ENCODE measurements at places on chromosomes 4 and X.
A peak's percentile ranks its signal among the peaks of the same experiment; 100 is the strongest.

- no peak for DNase-seq
Measured at GRCh38 chr4:32106767-32107166, 1386.6 kb downstream of the PCDH7 start.

- DNase-seq, result no peak
Measured at GRCh38 chrX:43868791-43869190, 13.5 kb downstream of the MAOB start.

DNA sequence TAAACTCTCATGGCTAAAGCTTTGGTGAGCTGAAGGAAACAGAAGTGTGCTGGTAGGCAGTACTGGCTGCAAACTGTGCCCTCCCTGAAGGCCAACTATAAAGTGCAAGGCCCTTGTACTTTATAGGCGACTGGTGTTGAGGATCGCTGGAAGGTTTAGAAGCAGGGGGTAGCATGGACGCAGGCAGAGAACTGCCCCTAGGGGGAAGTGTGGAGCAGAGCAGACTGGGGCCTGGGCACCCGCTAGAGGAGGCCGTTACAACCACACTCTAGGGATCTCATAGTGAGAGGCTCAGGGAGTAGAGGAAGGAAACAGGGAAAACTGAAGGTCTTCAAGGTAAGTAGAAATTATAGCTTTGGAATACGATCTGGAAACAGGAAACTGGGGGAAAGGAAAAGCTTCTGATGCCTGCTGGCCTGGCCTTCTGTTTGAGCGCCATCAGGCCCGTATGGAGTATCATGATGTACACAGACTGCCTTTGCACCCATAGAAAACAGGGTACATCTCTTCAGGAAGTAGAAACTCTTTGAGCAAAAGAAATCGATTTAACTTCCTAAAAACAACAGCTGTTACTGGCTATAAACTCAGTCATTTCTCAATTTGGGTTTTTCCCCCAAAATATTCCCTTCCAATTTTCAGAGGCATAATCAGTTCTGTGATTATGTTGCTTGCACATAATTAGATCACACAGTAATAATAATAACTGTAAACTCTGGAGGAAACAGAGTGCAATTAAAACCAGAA lies 23.9 kb upstream of the TMSB4X start:
- DNase-seq, result no peak

DNA sequence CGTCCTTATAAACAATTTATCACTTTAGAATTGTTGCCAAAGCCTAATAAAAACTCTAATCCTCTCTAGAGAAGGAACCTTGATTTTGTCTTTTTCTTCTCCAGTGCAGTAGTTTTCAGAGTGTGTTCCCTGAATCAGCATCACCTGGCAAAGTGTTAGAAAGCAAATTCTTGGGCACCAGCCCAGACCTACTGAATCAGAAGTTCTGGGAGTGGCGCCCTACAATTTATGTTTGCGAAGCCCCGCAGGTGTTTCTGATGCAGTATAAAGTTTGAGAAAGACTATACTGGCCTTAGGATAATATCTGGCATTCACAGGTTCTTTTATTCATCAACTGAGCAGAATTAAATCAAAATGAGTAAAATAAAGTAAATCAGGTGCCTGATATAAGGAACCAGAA lies 645.8 kb upstream of the ATOH1 start:
- DNase-seq, result no peak

- no peak for DNase-seq
Measured at GRCh38 chr4:126268106-126268505, 953.4 kb downstream of the FAT4 start.

DNA sequence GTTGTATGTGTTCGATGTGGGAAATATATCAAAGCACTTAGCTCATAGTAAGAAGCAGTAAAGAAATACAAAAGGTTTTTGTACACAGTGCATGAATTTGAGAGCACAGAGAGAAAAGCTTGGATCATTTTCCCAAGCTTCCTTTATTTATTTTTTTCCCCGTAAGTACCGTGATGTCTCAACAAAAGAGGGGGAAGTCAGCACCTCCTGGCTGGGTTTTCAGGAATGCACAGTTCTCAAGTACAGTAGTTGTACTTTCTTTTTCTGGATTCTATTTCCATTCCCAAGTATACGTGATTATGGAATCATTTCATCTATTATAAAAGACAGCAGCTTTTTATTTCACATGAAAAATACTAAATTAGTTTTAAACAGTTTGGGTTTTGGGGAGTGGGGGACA lies 171.5 kb upstream of the EDNRA start:
- no peak for DNase-seq

DNA sequence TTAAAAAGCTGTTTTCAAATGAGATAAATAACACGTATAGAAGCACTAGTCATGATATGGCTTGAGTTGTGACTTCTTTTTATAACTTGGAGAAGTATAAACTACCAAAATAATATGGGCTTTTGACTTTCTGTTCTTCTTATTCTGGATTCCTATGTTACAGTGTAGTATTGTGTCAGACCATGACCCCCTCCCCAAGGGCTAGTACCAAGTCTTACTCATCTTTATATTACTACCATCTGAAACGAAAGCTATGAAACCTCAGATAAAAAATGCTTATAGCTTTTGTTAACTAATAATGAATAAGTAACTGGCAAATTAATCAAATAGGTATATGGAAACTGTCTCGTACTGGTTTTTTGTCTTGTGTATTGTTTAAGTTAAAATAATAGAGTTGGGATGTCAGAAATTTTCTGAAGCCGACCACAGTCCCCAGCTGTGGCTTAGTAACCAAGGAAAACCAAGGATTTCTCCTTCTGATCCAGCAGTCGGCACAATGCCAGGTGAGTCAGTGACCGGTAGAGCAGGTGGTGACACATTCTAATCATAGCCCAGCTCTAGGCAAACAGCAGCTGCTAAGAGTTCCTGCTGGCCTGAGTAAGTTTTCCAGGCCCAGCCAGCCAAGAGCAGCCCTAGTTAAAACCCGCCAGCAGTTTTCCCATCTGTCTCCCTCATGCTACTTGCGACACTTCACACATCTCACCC lies 163.3 kb upstream of the PRDX4 start:
- DNase-seq, result no peak

GRCh38 chr4:9964879-9965278 lies 56.4 kb downstream of the SLC2A9 start:
- DNase-seq, result no peak

DNA sequence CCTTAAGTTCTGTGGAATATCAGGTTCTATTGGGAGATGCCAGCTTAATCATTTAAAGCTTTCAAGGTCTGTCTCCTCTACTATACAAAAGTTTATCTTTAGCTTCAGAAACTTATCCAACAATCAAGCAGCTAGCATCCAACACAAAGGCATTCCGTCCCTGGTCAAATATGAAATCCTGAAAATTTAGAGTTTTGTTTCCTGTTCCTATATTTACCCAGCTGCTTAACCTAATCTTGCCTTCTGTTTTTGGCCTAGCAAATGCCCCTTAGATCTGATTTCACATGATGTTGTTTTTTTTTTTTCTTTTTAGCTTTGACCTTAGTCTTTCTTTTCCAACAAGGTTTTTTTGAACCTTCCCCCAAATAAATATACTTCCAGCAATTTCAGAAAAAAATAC lies 33.8 kb downstream of the FAM13A start:
- DNase-seq, result no peak

DNA sequence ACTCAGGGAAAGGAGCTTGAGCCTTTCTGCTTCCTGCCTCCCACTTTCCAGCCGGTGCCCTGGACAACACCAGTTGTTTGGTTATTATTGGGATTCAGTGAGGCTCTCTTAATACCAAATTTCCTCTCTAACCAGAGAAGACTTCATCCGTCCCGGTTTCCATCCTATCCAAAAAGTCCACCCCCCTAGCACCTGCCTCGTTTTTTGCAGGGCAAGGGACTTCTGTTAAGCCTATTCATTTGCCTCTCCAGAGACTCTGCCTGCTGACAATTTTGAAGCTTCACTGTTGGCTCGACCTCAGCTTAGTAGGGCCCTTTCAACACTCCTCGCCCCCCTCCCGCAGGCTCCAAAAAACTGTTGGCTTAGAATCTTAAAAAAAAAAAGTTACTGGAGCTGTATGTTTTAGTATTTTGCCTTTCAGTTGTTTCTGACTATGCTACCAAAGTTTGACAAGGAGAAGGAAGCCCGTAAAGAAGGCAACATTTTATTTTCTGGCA lies 779 bp upstream of the PRSS12 start:
- DNase-seq, result no peak

- no peak for DNase-seq
Measured at GRCh38 chr4:73388887-73389286, 15.2 kb upstream of the ALB start.

- no peak for DNase-seq
Measured at GRCh38 chrX:42248226-42248625, 324.9 kb upstream of the CASK start.

DNA sequence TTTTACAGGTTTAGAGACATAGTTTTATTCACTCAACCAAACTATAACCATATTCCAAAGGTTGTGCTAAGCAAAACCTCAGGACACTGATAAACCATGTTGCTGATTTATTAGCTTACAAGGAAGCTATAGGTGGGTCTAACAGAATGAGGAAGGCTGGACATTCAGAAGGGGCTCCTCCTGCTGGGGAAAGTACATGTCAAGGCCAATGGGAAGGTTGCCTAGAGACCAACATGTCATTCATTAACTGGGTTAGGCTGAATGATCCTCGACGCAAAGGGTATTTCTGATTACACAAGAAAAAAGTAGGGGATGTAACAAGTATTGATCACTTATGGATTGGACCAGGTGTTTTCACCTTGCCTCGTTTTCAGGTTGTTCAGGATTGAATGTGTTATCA lies 30.3 kb downstream of the SLC10A6 start:
- no peak for DNase-seq

DNA sequence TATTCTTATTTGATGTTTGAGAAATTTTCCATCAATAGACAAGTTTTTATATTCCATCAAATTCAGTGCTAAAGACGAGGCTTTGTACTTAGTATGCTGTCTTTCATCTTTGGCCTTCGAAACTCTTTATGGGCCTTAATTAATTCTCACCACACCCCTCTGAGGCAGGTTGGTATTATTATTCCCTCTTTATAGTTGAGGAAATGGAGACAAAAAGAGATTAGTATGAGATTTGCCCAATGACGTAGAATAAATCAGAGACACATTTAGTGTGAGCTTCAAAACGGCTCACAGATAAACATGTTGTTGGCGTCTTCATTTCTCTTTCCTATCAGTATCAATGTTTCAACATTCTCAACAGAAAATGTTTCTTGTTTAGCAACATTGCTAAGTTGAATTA lies 35.9 kb upstream of the PTPN13 start:
- no peak for DNase-seq

- no peak for DNase-seq
Measured at GRCh38 chrX:110208092-110208491, 109.8 kb downstream of the AMMECR1 start.

DNA sequence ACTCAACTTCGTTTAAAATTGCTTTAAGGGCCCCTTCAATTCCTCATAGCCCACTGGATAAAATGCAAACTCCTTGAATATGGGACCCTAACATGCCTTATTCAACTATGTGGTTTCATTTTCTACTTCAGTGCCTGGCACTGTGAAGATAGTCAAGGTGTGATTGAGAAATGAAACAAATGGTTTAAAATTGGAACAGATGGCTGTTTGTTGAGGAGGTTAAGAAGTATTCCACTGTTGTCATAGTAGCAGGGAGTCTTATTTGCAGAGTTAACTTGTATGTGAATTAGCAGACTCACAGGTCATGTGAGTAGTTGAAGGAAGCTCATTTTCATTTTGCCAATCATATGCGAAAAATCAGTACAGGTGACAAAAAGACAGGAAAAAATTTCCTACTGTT lies 593.3 kb downstream of the KCTD8 start:
- peak; percentile 81 for DNase-seq

DNA sequence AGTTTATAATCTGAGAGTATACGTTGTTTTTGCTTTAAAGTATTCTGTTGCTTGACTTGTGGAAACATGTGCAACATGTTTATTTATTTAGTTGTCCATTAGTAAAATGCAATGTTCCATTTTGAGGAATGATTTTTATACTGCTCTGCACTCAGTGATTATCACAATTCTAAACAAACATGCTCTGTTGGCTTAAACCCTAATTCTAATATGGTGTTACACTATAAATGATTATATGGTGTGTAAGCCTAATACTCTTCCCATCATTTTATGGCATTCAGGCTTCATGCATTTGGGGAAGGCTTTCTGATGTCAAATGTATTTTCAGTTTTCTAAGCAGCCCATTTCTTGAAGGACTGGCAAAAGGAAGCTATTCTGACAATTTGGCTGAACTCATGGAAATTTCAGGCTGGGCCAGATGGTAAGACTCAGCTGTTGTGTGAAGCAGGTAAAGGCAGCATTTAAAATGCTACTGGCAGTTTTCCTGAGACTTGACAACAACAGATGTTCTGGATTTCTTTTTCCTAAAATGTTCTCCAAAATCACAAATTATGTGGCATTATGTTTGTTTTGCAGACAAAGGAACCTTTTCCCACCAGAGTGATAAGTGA lies 336.7 kb upstream of the GNPDA2 start:
- DNase-seq, result no peak
